ENCODE measurements at places on chromosomes 4 and X. TPM values are rescaled to one million over a fixed set of nuclear protein-coding genes. Genes with fewer than 3 reads are reported as not detected.

The INTS12 gene
- 16.0 TPM for total RNA-seq

The FAM184B gene
- 0.08 TPM for total RNA-seq

The PAGE4 gene
- not detected for total RNA-seq

The DUSP9 gene
- not detected for total RNA-seq

The SPACA5B gene
- total RNA-seq, result not detected

The NSG1 gene
- total RNA-seq, result 2.9 TPM

The ETDA gene
- not detected for total RNA-seq

The ODAPH gene
- total RNA-seq, result not detected

The RAB39B gene
- 1.3 TPM for total RNA-seq

The RTL9 gene
- not detected for total RNA-seq

The CHRDL1 gene
- total RNA-seq, result 0.28 TPM

The PHOX2B gene
- not detected for total RNA-seq

The HOPX gene
- total RNA-seq, result 4.2 TPM

The MAGEA11 gene
- total RNA-seq, result not detected

The ACE2 gene
- not detected for total RNA-seq

The FAM47A gene
- not detected for total RNA-seq

The TCEAL2 gene
- total RNA-seq, result 11.1 TPM

The NOCT gene
- 9.3 TPM for total RNA-seq

The CXorf49 gene
- total RNA-seq, result not detected

The PAK3 gene
- 4.0 TPM for total RNA-seq

The FABP2 gene
- not detected for total RNA-seq

The TREX2 gene
- 1.5 TPM for total RNA-seq

The PCDH19 gene
- total RNA-seq, result 34.9 TPM

The ATP2B3 gene
- 0.10 TPM for total RNA-seq

The HTN3 gene
- total RNA-seq, result not detected

The CTAG1A gene
- not detected for total RNA-seq

The POU4F2 gene
- 0.59 TPM for total RNA-seq

The TMPRSS11B gene
- 0.56 TPM for total RNA-seq

The PPP2R2C gene
- 1.7 TPM for total RNA-seq

The KIAA1210 gene
- not detected for total RNA-seq

The STATH gene
- total RNA-seq, result not detected

The CYLC1 gene
- total RNA-seq, result not detected

The CCNG2 gene
- 67.0 TPM for total RNA-seq

The PDHA2 gene
- not detected for total RNA-seq

The HMGN5 gene
- 5.1 TPM for total RNA-seq

The AFM gene
- 0.64 TPM for total RNA-seq

The OTUD6A gene
- not detected for total RNA-seq

The CEP44 gene
- 9.5 TPM for total RNA-seq

The DMRTC1 gene
- 0.38 TPM for total RNA-seq

The LINC00632 gene
- 142 TPM for total RNA-seq

The SPANXN3 gene
- total RNA-seq, result not detected

The CENPE gene
- 7.3 TPM for total RNA-seq

The GABRG1 gene
- total RNA-seq, result not detected

Data from endothelial cell (in vitro differentiated cells).